ENCODE measurements at places on chromosomes 1 and 21.

- no peak for DNase-seq
Observed at GRCh38 chr1:150555198-150555970, 6.2 kb downstream of the ADAMTSL4 start.

GRCh38 chr1:217088521-217089284 lies 365.5 kb upstream of the ESRRG start:
- no peak for DNase-seq

- DNase-seq, result no peak
Observed at GRCh38 chr1:67052741-67053534, 1.0 kb downstream of the SLC35D1 start.

DNA sequence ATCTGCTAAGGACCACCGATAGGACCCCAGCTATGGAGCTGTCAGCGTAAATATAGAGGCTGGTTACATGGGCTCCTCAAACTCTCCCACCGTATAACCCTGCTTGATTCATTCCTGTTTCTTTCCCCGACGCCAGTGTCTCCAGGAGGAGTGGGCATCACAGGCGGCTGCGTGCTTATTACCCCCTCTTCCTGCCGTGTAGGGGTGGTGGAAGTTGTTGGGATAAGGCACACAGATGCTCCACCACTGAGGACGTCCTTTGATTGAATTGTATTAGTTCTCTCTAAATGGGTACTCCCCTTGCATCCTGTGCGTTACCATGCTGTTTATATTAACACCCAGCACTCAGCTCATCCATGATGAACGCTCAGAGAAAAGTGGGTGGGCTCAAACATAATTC lies 104.6 kb downstream of the ZBTB18 start:
- DNase-seq, result no peak

DNA sequence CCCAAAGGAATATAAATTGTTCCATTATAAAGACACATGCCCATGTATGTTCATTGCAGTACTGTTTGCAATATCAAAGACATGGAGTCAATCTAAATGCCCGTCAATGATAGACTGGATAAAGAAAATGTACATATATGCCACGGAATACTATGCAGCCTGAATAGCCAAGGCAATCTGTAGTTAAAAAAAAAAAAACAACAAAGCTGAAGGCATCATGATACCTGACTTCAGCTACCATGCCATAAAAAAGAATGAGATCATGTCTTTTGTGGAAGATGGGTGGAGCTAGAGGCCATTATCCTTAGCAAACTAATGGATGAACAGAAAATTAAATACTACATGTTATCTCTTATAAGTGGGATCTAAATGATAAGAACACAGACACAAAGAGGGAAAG lies 36.0 kb downstream of the GPR88 start:
- no peak for DNase-seq
